ENCODE measurements at places on chromosomes 3 and 15. TPM values are rescaled to one million over a fixed set of nuclear protein-coding genes. Genes with fewer than 3 reads are reported as not detected.

GRCh38 chr3:17009826-17010225, 125.1 kb downstream of the PLCL2 start:
- peaks cover 11% of the 10 kb centered on the region for H3K4me1 ChIP-seq
- no peak overlapping the region for H3K4me3 ChIP-seq

- no peak overlapping the region for H3K4me3 ChIP-seq
- no peaks in the 10 kb centered on the region for H3K4me1 ChIP-seq
- no peaks in the 10 kb centered on the region for H3K36me3 ChIP-seq
- no peak overlapping the region for H3K27ac ChIP-seq
- no peak for DNase-seq
Measured at GRCh38 chr3:2362122-2362521, 263.5 kb downstream of the CNTN4 start.

DNA sequence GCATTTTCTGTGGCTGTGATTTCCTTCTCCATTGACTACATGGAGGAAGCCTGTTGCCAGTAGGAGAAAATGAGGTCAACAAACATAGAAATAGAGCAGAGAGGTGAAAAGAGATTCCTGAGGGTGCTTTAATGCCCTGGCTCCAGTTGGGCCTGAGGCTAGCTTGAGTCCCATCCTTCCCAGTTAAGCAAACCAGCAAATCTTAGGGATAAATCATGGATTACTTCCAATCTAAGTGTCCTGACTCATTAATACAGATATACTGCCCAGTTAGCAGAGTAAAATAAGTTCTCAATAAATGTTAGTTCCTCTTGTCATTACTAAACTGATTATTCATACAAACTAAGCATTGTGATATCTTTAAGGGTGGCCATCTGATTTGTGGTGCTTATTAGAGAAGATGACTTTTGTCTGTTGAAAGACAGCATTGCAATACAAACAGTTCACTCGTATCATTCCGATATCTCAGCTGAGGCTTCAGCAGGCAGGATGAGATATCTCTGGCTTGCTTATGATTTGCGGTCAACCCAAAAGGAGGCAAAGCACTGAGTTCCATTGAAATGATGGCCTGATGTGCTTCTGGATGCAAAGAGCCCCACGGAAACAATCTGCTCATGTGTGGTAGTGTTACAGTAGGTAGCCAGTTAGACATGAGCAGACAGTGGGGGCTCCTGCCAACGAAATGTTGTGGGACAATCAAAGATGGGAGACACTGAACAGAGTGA, 6.6 kb upstream of the STARD5 start:
- no peak overlapping the region for H3K4me3 ChIP-seq
- DNase-seq: no peak
- H3K4me1 ChIP-seq: peaks cover 29% of the 10 kb centered on the region
- H3K36me3 ChIP-seq: no peaks in the 10 kb centered on the region
- peak overlapping the region; percentile 64 for H3K27ac ChIP-seq
- H3K27me3 ChIP-seq: no peaks in the 10 kb centered on the region

GRCh38 chr3:15585111-15585845, 16.1 kb downstream of the HACL1 start:
- H3K36me3 ChIP-seq: no peaks in the 10 kb centered on the region
- no peaks in the 10 kb centered on the region for H3K27me3 ChIP-seq
- no peak for DNase-seq
- no peak overlapping the region for H3K27ac ChIP-seq

TMEM207 gene
- 2.9 TPM for total RNA-seq

DNA sequence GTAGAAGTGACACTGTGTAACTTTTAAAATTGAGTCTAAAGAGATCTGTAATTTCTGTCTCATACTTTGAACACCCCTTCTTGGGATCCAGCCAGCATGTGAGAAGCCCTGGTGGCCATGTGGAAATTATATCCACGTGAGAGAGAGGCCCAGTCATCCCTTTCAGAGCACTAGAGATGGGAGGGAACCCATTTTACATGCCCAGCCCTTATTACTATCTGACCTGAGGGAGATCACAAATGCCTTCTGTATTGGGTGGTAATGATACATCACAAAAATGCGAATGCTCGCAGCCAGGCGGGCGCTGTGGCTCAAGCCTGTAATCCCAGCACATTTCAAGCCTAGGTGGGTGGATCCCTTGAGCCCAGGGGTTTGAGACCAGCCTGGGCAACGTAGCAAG, 27.3 kb upstream of the TRAK1 start:
- H3K36me3 ChIP-seq: no peaks in the 10 kb centered on the region
- no peaks in the 10 kb centered on the region for H3K27me3 ChIP-seq
- no peak for DNase-seq
- H3K4me3 ChIP-seq: no peak overlapping the region
- H3K4me1 ChIP-seq: peaks cover 17% of the 10 kb centered on the region
- H3K27ac ChIP-seq: no peak overlapping the region

- peaks cover 14% of the 10 kb centered on the region for H3K4me1 ChIP-seq
- no peak overlapping the region for H3K4me3 ChIP-seq
- peak overlapping the region; percentile 76 for H3K27ac ChIP-seq
- no peaks in the 10 kb centered on the region for H3K27me3 ChIP-seq
- no peak for DNase-seq
- H3K36me3 ChIP-seq: no peaks in the 10 kb centered on the region
Measured at GRCh38 chr3:119416873-119417272, 46.5 kb downstream of the TMEM39A start.

PLA2G4B gene
- 2.7 TPM for total RNA-seq

DNA sequence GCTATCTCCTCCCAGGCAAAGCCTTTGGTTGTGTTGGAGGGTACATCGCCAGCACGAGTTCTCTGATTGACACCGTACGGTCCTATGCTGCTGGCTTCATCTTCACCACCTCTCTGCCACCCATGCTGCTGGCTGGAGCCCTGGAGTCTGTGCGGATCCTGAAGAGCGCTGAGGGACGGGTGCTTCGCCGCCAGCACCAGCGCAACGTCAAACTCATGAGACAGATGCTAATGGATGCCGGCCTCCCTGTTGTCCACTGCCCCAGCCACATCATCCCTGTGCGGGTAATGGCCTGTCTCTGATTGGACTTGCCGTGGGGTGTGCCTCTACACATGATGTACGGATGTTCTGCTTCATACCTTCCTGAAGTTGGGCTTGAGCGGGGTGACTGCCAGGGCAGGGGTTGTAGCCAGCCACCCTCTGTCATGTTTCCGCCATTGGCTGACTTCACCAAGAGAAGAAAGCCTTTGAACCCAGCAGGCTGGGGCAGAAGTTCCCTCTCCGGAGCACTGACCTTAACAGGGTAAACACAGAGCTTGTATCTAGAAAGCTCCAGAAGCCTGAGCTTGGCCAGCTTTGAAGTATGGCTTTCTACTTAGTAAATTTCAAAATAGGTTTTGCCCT, 13.4 kb downstream of the ALAS1 start:
- H3K4me3 ChIP-seq: no peak overlapping the region
- H3K27ac ChIP-seq: peak overlapping the region; percentile 84
- peaks cover 18% of the 10 kb centered on the region for H3K4me1 ChIP-seq
- H3K36me3 ChIP-seq: no peaks in the 10 kb centered on the region
- H3K27me3 ChIP-seq: no peaks in the 10 kb centered on the region
- no peak for DNase-seq

- no peaks in the 10 kb centered on the region for H3K36me3 ChIP-seq
- no peaks in the 10 kb centered on the region for H3K27me3 ChIP-seq
- no peak overlapping the region for H3K4me3 ChIP-seq
- H3K27ac ChIP-seq: no peak overlapping the region
Measured at GRCh38 chr3:177754508-177754921, 557.2 kb upstream of the TBL1XR1 start.

PARP6 gene
- total RNA-seq: 37.6 TPM

DNA sequence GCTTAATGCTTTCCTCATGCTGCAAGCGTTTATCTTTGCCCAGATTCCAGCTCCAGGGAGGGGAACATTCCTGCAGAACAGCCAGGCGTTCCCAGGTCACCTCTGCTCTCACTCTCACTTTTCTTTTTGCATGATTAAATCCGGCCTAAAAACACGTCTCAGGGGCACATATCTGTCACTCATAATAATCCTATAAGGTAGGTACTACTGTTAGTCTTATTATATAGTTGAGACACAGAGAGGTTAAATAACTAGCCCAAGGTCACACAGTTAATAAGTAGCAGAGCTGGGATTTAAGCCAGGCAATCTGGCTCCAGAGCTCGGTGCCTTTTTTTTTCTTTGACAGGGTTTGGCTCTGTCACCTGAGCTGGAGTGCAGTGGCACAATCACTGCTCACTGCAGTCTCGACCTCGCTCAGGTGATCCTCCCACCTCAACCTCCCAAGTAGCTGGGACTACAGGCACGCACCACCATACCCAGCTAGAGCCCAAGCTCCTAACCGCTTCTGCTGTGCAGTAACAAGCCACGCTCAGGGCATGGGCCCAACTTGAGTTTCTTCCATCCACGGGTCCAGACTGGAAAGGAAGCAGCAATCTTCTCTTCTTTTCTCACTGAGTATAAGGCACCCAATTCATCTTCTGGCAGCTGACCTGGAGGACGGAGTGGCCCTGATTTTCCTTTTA, 96.5 kb downstream of the LIPC start:
- peak overlapping the region; percentile 56 for H3K27ac ChIP-seq
- peaks cover 11% of the 10 kb centered on the region for H3K4me1 ChIP-seq
- no peaks in the 10 kb centered on the region for H3K27me3 ChIP-seq

DNA sequence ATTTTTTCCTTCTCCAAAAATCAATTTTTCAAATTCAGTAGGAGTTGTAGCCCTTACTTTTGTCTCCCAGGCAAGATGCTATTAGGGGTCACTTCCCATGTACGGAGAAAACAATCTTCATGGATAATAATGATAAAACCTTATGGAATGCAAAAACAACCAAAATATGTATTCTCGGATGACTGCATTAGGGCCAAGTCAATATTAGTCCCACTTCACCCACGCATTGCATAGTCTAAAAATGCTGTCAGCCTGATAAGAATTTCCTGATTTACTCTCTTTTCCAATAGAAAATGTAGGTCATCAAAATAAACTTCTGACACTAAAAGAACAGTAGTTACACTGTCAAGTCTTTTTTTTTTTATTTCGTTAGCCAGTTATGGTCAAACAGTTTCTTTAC, 2.7 kb downstream of the VGLL3 start:
- peaks cover 13% of the 10 kb centered on the region for H3K4me1 ChIP-seq
- peaks cover 7% of the 10 kb centered on the region for H3K27me3 ChIP-seq
- no peak overlapping the region for H3K27ac ChIP-seq
- H3K4me3 ChIP-seq: no peak overlapping the region
- DNase-seq: no peak

REC114 gene
- total RNA-seq: not detected

- no peaks in the 10 kb centered on the region for H3K36me3 ChIP-seq
- no peaks in the 10 kb centered on the region for H3K4me1 ChIP-seq
- no peaks in the 10 kb centered on the region for H3K27me3 ChIP-seq
- no peak for DNase-seq
- H3K27ac ChIP-seq: no peak overlapping the region
Measured at GRCh38 chr3:76644305-76644675, 395.6 kb upstream of the ROBO2 start.

- no peak overlapping the region for H3K4me3 ChIP-seq
- no peaks in the 10 kb centered on the region for H3K36me3 ChIP-seq
Measured at GRCh38 chr3:132679911-132680310, 19.8 kb downstream of the UBA5 start.

GRCh38 chr15:51846463-51847230, 17.2 kb downstream of the TMOD3 start:
- peak overlapping the region; percentile 88 for H3K27ac ChIP-seq
- H3K4me3 ChIP-seq: no peak overlapping the region
- H3K27me3 ChIP-seq: no peaks in the 10 kb centered on the region
- no peak for DNase-seq

GPR176 gene
- 5.3 TPM for total RNA-seq

- H3K36me3 ChIP-seq: no peaks in the 10 kb centered on the region
- H3K27me3 ChIP-seq: no peaks in the 10 kb centered on the region
- DNase-seq: no peak
- H3K4me1 ChIP-seq: peaks cover 7% of the 10 kb centered on the region
- H3K4me3 ChIP-seq: no peak overlapping the region
Measured at GRCh38 chr3:71425491-71426071, 157.9 kb downstream of the FOXP1 start.

- H3K4me3 ChIP-seq: no peak overlapping the region
- DNase-seq: no peak
- no peaks in the 10 kb centered on the region for H3K4me1 ChIP-seq
- H3K36me3 ChIP-seq: no peaks in the 10 kb centered on the region
- no peak overlapping the region for H3K27ac ChIP-seq
Measured at GRCh38 chr15:91424001-91424400, 323.9 kb downstream of the SV2B start.

DNA sequence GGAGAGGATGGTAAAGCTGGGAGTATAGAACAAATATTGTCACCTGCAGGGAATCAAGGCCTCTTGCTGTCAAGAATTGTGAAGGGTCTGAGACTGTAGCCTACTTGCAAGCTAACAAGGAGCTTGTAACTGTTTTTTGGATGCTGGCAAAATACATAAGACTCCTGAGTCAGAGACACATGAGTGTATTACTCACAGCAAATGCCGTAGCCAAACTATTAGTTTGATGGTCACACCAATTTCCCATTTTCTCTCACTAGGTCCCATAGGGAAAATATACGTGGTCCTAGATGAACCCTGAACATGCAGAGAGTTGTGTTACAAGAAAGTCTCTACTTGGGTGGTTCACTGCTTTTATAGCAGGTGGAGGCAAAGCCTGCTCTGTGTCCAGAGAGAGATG, 44.7 kb upstream of the LIPC start:
- no peak overlapping the region for H3K27ac ChIP-seq
- no peak for DNase-seq
- no peaks in the 10 kb centered on the region for H3K27me3 ChIP-seq
- peaks cover 9% of the 10 kb centered on the region for H3K4me1 ChIP-seq

GABRB3 gene
- 1.8 TPM for total RNA-seq

- no peak overlapping the region for H3K27ac ChIP-seq
- H3K4me3 ChIP-seq: no peak overlapping the region
- H3K36me3 ChIP-seq: no peaks in the 10 kb centered on the region
- no peaks in the 10 kb centered on the region for H3K27me3 ChIP-seq
Measured at GRCh38 chr15:90047956-90048575, 46.9 kb downstream of the ZNF710 start.

- peak; percentile 66 for DNase-seq
- peak overlapping the region; percentile 16 for H3K4me3 ChIP-seq
- no peaks in the 10 kb centered on the region for H3K36me3 ChIP-seq
- peak overlapping the region; percentile 90 for H3K27ac ChIP-seq
Measured at GRCh38 chr15:70098461-70099166, 897 bp upstream of the TLE3 start.

AHSG gene
- 559 TPM for total RNA-seq

GRCh38 chr3:150218236-150218635, 189.9 kb upstream of the TSC22D2 start:
- H3K4me1 ChIP-seq: peaks cover 16% of the 10 kb centered on the region
- H3K27ac ChIP-seq: no peak overlapping the region
- no peak overlapping the region for H3K4me3 ChIP-seq
- no peak for DNase-seq
- no peaks in the 10 kb centered on the region for H3K27me3 ChIP-seq
- no peaks in the 10 kb centered on the region for H3K36me3 ChIP-seq

- H3K4me1 ChIP-seq: peaks cover 51% of the 10 kb centered on the region
- H3K27ac ChIP-seq: peak overlapping the region; percentile 87
- no peaks in the 10 kb centered on the region for H3K27me3 ChIP-seq
- H3K36me3 ChIP-seq: no peaks in the 10 kb centered on the region
Measured at GRCh38 chr3:71208211-71209095, 375.1 kb downstream of the FOXP1 start.

GRCh38 chr3:87121856-87122255, 105.3 kb upstream of the CHMP2B start:
- H3K4me3 ChIP-seq: no peak overlapping the region
- no peaks in the 10 kb centered on the region for H3K4me1 ChIP-seq
- H3K27me3 ChIP-seq: no peaks in the 10 kb centered on the region
- H3K27ac ChIP-seq: no peak overlapping the region

GOLGA6B gene
- 0.08 TPM for total RNA-seq

SKIC8 gene
- 69.5 TPM for total RNA-seq

All from hepatocyte (in vitro differentiated cells).